Activated T-helper 1 cell treated with Interleukin-2 at 50 U/mL for 16 hours (primary cell): ENCODE measurements at places on chromosomes 4 and X.

DNA sequence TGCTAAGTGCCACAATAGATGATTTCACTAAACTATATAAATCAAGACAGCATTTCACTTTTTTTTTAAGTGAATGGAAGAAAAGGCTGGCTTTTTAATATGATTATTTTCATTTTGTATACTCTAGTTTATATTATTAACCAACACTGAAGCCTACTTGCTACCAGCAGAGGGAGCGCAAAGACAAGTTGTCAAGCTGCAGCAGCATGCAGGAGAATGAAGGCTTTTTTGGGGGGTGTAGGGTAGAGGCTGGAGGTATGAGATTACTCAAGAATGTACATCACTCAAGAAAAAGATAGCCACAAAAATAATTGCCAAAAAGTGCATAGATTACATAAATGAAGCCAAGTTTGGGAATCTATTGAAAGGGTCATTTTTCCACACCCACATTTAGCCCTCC lies 519.5 kb downstream of the FGF13 start:
- no peak for DNase-seq

GRCh38 chr4:102794999-102795398 lies 32.4 kb downstream of the UBE2D3 start:
- DNase-seq, result no peak

DNA sequence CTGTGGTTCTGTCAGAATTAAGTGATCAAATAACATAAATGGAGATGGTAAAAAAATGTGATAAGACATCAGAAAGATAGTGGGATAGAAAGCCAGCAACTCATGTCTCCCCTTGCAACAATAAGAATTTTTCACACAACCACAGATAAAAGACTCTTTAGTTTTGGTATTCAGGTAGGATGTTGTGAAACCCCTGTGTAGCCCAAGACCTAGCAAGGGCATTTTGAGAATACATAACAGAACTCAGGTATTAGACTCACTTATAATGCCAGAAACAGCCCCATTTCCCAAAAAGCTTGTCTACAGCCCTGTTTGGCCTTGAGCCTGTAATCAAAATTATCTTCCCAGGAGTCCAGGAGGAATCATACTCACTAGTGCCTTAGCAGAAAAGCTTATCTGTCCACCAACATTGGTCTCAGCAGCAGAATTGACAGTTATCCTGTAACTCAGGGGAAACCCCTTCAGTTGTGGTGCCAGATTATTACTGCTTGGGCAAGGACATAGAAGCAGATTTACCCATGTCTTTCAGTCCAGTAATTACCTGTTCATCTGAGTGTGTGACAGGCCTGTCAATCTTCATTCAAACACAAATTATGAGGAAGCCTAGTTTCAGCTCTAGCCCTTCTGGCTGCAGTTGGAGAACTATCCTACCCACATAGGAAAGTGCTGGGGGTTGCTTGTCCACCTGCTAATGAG lies 41.0 kb upstream of the UGT2B17 start:
- DNase-seq, result no peak

- DNase-seq, result no peak
Observed at GRCh38 chr4:10605031-10605430, 79.5 kb downstream of the CLNK start.

- no peak for DNase-seq
Observed at GRCh38 chrX:115047715-115048114, 30.3 kb upstream of the IL13RA2 start.

- no peak for DNase-seq
Observed at GRCh38 chr4:23516716-23517115, 373.1 kb downstream of the PPARGC1A start.

DNA sequence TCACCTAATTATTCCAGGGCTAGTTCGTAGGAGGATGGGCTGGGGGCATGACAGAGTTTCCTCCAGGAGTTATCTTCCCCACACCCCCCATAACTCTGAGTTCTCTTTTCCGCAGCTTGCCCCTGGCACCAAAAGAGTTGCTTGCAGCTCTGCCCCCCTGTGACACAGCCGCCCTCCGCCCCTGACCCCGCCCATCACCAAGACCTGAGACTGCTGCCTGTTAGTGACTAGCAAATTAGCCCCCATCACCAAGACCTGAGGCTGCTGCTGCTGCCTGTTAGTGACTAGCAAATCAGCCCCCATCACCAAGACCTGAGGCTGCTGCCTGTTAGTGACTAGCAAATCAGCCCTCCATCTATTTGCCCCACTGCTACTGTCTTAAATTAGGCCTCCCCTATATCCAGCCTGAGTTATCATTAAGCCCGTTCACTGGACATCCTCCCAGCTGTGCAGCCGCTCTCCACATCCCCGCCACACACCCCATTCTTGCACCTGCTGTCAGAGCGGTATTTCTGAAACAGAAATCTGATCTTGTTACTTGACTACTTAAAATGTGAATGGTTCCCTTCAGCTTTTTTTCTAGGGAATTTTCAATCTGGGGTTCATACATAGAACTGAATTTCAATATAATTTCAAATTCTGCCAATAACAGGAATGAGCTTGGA lies 1.5 kb upstream of the PAPSS1 start:
- peak; percentile 13 for DNase-seq

DNA sequence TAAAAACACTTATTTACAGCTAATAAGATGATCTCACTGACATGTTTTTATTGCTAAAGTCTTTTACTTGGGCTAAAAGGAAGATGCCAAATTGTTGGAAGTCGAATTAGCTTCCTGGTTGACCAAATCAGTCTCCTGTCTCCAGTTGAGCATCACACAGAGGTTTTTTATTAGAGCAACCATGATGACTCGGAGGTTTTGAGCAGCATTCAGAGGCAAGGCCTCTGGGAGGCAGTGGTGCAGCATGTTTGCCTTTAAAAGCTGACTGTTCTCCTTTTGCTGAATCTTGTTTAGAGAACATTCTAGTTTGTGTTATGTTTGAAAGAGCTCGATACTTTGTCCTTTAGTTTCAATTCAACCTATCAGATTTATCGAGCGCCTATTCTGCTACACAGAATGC lies 2.1 kb downstream of the UCHL1 start:
- DNase-seq, result no peak

DNA sequence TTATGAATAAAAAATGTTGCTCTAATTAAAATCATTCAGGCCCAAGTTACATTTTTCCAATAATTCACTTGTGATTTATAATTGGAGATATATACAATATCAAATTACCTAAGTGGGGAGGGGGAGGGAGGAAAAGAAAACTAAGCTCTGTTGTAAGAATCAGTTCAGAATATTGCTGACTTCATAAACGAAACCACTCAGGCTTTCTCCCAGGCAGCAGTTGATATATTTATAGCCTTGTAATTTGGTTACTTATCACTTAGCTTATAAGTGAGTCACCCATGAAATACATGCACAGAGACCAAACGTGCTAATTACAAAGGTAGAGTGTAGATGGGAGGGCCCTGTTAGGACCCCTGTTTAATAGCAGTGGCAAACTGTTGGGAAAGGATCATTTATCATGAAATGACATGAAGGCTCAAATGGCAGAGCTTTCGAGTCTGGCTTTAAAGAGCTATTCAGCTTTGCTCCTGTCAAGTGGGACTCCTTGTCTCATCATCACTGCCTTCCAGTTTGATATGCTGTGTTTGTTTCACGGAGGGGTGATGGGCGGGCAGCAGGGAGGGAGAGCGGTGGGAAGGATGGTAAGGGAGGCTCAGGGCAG lies 105.6 kb upstream of the PGRMC2 start:
- no peak for DNase-seq

DNA sequence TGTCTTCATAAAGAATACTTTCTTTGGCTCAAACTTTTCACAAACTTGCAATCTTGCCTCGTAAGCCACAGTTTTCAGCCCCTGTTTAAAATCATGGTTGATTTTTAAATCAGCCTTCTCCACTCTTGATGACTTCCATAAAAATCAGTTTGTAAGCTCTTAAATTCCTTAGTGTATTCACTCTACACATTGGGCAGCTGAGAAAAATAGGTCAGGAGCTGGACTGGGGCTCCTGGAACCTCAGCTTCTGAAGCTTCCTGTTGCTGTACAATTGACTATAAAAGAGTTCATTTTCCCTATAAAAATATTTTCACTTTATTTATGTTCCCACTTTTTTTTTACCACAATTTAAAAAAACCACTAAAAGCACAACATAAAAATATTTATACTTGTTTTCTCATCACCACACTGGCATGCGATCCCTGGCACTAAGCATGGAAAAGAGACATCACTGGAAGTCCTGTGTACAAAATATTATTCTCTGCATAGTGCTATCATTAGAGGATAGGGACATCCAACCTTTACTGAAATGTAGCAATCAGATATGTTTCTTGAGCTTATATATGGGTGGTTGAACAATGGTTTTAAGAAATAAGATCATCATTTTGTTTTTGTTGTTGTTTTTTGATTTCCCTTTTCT lies 345.7 kb downstream of the FBXO8 start:
- DNase-seq, result no peak

DNA sequence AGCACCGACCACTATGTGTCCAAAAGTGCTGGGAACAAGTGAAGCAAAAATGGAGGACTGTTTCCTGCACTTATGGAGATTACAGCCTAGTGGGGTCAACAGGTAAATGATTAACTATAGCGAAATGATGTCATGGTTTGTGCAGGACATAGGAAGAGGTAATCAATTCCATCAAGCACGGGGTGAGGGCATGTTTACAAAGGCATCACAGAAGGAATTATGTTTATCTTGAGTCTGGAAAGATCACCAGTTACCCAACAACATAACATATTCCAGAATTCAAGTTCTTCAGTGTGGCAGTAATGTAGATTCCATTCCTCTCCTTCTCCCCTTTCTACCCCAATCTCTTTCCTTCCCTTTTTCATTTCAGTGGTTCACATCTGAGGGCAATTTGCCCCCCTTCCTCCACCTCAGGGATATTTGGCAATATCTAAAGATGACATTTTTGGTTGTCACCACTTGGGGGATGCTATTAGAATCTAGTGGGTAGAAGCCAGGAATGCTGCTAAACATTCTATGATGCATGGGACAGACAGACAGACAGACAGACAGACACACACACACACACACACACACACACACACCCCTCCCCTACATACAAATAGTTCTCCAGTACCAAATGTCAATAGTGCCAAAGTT lies 24.1 kb downstream of the FAM47E start:
- DNase-seq, result no peak

- no peak for DNase-seq
Observed at GRCh38 chr4:98796991-98797390, 131.9 kb downstream of the EIF4E start.

- DNase-seq, result no peak
Observed at GRCh38 chr4:56861360-56861759, 39.9 kb upstream of the SPINK2 start.

DNA sequence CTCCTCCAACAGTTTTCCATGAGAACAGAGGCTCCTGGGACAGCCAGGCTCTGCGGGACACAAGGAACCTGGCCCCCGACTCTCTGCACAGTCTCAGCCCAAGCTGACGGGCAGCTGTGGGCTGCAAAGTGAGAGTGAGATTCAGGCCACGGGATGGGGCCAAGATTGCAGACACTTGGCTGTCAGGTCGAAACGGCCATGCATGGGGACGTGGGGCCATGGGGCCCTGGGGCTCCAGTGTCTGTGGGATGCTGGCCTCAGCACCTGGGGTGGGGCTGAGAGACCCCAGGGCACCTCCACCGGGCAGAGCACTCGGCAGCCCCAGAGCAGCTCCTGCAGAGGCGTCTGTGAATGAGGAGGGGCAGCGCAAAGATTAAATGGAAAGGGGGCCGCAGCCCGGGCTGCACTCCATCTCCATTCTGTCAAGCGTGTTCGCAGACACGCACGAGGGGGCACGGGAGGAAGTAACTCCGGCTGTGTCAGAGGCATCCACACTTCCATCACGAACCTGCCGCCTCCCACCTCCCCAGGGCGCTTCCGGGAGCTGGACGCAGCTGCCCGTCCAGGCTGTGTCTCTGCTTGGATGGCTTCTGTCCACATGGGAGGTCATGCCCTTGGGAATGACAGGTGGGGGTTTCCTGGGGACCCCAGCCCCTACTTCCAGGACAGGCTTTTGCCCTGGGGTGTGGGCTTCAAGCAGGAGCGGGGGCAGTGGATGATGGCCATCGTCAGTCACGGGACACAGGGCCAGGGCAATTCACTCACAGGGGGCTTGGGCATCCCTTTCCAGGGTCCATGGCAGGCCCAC lies 82.8 kb upstream of the NKX1-1 start:
- DNase-seq, result no peak

DNA sequence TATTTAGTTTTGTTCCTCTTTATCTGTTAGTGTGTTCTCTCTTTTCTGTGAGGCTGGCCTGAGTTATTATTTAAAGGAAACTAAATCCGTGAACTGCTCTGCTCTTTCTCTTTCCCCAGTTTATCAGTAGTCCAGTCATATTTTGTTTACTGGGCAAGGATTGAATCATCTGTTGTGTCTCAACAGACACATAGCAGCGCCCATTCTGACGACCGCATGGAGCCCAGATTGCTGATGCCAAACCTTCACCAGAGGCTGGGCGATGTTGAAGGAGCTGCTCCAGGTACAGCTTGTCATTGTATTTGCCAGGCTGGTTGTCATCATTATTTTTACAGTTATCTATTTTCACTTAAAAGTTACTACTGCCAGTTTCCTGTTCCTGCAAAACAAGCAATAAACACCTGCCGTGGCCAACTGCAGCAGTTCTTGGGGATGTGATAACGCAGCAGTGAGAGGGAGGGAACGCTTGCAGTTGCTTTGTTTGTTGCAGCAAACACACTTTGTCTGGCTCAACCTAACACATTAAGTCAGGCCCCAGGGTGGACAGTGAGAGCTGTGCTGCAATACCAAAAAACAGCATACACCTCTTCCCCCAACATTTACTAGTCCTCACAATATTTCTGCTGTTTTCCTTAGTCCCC lies 10.1 kb downstream of the REELD1 start:
- no peak for DNase-seq

GRCh38 chr4:162921178-162921785 lies 245.4 kb downstream of the NAF1 start:
- DNase-seq, result no peak

- DNase-seq, result no peak
Observed at GRCh38 chr4:88963817-88964216, 93.2 kb downstream of the FAM13A start.

DNA sequence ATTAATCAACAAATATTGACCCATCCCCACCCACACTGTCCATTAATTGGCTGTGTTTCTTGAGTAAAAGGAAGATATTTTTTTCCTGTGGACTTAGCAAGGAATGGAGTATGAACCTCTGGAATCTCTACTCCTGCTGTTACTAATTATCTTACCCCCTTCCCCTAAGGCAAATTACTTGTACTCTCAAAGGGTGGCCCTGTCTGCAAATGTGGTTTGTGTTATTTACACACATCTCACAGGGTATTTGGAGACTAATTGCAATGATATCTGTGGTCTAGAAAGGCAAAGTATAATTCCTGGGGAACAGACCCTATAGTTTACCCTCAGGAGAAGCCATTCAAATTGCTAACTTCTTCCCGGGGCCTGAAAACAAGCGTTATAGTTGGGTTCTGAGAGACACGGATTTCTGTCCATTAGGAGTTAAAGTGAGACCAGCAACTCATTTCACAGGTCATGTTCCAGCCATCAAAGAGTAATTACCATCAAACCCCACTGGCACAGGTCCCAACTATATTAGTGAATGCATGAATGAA lies 133.0 kb upstream of the RASGEF1B start:
- no peak for DNase-seq

DNA sequence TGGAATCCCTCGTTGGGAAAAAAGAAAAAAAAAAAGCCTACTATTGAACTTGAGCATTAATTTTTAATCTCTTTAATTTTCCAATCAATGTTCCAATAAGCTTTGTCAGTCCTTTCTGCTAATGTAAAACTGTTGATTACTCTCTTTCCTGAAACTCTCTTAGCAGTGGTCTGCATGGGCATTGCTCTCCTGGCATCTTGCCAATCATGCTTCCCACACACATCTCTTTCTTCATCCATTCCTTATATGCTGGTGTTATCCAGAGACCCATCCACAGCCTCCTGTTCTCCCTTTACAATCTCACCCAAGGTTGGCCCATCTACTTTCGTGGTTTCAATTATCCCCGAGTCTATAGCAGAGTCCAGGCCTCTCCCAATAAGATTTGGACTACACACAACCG lies 31.8 kb upstream of the KCNE5 start:
- DNase-seq, result no peak
